ENCODE measurements at places on chromosomes 1 and 21.

DNA sequence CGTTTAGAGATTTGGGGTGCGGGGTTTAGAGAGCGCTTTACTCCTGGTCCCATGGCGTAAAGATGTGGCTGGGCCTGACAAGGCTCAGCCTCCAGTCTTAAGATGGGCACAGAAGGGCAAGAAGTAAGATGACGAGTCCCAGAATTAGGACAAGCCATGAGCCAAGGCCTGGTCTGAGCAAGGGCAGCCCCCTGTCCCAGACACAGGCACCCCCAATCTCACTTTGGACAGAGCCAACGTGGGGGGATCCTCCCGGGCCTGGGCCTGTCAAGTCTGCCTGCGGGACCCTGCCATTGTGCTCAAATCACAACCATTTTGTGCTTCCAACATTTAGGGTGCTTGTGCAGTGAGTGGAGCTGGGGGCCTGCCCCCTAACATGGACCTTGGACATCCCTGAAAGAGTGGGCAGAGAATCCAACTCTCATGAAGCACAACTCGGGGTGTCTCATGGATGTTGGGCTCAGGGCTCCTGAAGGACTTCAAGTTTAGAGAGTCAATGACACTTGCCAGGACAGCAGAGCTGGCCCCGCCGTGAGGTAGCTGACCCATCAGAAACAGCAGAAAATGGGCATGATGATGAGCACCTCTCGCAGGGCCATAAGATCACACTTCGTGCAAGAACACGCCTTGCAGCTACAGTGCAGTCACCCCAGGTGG lies 52.6 kb downstream of the KIF21B start:
- no peak for DNase-seq

DNA sequence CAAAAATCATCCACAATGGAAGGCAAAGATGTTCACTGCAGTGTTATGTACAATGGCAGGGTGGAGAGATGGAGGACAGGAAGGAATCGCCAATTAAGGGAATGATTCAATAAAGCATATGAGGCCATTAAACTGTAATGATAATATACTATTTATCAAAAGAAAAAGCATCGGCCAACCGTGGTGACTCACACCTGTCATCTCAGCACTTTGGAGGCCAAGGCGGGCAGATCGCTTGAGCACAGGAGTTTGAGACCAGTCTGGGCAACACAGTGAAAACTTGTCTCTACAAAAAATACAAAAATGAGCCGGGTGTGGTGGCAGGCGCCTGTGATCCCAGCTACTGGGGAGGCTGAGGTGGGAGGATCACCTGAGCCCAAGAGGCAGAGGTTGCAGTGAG lies 89.1 kb downstream of the SSBP3 start:
- no peak for DNase-seq

GRCh38 chr1:211247921-211248320 lies 11.2 kb upstream of the RCOR3 start:
- DNase-seq = no peak

GRCh38 chr1:90936731-90937130 lies 85.1 kb downstream of the ZNF644 start:
- DNase-seq = no peak

DNA sequence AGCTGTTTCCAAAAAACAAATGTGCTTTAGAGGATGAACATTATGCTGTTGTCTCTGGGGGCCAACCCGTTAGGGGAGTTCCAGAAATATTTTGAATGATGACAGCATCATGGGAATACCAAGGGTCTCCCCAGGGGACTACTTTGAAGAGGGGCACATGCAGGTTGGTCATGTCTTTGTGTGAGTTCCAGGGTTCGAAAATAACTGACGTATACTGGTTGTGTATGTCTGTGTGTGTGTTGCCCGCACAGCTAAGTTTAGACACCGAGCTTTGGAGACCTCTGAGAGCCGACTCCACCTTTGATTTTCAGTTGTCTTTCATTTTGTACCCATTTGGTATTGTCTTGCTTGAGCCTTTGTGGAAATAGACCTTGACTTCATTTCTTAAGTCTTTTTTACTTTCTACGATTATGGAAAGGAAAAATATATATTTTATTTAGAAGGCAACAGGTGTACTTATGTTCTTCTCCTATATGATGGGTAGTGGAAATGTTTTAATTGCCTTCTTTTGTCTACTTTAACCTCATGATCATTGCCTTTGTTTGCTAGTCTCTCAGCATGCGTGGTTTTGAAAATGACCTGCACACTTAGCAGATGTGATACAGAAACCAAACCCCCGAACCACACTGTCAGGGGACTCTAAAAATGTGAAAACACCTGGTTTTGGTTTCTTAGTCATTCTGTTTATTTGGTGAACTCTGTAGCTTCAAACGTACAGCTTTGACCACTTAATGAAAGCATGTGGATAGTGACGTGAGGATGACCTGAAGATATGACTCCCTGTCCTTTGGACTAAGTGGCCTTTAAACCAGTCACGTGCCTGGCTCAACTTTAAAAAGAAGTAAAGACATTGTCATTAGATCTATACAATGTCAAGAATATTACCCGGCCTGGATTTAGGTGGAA lies 56.5 kb downstream of the GALNT2 start:
- no peak for DNase-seq

DNA sequence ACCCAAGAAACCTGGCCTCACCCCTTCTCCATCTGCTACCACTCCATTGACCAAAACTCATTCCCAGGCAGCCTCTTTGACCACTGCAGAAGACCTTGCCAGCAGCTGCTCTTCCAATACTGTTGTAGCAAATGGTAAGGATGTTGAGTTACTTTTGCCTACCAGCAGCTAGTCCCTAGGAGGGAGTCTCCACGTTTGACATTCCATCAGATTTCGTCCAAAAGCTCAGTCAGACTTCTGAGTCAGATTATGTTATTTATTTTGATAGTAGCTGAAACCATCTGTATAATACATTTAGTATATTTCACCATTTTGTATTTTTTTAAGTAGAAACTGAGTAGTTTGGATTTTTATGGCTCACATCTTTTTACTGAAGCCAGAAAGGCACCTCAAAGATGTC lies 51.5 kb upstream of the WNT2B start:
- DNase-seq = no peak

DNA sequence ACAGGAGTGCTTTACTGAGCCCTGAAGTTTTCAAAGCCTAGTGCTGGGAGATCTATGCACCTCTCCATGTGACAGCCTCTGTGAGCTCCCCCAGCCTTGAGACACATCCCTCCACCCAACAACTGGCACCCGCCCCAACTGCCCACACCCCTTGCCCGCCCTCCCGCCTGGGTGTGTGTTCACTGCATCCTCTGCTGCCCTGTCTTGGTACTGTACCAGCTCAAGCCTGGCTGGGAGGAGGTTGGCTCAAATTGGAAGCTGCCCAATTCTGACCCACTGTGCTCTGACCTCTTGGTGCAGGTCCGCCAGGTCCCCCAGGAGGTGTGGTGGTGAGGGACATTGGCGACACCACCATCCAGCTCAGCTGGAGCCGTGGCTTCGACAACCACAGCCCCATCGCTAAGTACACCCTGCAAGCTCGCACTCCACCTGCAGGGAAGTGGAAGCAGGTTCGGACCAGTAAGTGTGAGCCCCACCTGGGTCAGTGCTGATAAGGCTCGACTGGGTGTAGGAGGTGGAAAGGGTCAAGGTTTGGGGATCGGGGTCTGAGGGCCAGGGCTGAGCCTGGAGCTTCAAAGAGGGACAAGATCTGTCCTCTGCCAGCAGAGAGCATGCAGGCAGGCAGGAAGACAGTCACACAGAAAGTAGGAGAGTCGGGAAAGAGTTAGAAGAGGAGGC lies 18.0 kb downstream of the TMEM81 start:
- no peak for DNase-seq

- DNase-seq = no peak
Measured at GRCh38 chr1:119419109-119419508, 4.2 kb downstream of the HSD3B2 start.

DNA sequence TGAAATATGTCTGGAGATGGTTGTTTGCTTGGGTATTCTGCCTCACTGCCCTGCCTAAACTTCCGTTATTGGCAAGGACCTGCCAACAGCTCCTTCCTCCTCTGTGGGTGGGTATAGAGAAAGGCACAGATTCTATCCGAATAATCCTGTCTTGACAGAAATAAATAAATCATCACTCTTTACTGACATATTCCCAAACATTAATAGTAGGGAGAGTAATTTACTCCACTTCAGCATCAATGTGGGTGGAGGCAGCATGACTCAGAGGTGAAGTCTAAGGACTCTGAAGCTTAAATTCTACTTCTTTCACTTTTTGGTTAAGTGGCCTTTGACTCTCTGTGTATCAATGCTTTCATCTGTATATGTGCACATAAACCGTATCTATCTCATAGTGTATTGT lies 2.9 kb downstream of the CD84 start:
- DNase-seq = no peak

- DNase-seq = no peak
Measured at GRCh38 chr1:222441066-222441465, 106.8 kb downstream of the HHIPL2 start.

GRCh38 chr1:216898801-216899200 lies 175.6 kb upstream of the ESRRG start:
- no peak for DNase-seq

DNA sequence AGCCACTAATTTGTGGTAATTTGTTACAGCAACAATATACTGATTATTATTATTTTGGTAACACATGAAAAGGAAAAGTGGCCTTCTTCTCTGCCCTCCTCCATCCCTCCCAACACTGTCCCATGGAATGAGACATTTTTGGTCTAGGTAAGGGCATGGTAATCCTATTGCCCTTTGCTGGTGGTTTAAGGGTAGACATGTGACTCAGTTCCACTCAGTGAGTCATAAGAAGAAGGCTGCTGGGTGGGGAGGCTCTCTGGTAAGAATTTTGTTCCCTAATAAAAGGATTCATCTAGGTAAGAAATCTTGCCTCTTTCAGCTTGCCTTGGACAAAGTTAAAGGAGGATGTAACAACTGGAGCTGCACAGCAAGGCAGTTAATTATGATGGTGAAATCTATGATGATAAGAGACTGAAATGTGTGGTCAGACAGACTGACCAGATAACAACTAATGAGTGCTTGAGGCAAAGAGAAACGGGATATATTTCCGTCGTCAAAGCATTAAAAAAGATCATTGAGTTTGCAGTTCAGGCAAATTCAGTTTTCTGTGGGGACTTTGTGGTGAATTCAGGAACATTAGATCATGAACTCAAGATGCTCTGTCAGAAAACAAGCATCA lies 232.0 kb upstream of the KCNK2 start:
- no peak for DNase-seq

DNA sequence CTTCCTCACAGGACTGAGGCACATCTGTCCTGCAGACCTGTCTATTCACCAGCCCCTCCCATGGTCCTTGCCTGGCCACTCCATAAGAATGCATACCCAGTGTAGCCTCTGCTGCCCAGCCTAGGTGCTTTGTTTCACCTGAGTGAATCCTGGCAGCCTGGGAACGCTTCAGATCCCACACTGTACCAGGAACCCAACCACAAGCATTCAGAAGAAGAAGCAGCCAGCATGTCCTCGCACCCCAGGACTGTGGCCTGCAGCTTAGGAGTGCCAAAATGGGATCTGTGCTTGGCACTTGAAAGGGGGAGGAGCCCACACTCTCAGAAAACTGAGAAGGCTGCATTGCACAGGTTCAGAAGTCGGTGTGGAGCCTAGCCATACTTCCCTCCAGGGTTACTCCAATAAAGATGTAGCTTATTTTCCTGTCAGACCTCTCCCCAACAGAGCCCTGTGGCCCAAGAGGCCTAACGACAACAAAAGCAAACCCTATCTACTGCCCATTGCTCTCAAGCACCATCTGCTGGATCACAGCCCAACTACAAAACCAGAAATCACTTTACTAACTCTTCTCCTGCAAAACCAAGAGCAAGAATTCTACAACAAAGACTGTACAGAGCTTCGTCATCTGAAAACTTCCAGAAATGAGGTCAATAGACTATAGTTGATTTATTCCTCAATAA lies 923.1 kb upstream of the NEGR1 start:
- no peak for DNase-seq

DNA sequence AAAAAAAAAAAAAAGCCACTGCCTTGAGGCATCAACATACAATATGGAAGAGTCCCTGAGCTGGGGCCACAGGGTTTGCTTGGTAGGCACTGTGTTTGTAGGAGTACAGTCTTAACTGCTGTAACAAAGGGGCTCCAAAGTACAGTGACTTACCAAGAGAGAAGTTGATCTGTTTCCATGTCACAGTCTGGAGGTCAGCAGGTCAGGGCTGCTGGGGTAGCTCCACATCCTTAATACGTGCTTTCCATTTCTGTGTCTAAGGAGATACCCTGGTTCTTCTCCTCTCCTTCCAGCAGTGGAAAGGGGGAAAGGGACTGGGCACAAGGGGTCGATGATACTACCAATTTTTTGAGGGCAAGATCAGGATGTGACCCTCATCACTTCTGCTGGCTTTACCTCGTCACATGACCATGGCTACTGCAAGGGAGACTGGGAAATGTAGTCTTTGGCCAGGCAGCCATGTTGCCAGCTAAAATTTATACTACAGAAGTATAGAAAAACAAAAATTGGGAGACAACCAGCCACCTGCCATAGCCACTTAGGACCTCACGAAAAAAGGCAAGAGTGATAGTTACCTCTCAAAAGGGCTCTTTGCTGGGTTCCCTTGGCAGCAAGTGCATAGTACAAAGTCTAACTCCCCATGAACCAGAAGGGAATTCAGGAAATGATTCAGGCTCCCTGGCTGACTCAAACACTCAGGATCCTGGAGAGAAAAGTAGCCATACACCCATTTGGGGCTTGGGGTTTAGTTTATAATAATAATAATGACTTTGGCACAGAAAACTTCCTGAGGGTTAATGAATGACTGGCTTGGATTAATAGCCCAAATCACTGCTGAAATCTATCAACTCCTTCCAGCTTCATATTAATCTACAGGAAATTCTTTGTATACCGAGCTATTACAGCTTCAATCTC lies 52.7 kb upstream of the ATP5PO start:
- DNase-seq = no peak

GRCh38 chr1:19442154-19443096 lies 42.9 kb downstream of the CAPZB start:
- DNase-seq = no peak

DNA sequence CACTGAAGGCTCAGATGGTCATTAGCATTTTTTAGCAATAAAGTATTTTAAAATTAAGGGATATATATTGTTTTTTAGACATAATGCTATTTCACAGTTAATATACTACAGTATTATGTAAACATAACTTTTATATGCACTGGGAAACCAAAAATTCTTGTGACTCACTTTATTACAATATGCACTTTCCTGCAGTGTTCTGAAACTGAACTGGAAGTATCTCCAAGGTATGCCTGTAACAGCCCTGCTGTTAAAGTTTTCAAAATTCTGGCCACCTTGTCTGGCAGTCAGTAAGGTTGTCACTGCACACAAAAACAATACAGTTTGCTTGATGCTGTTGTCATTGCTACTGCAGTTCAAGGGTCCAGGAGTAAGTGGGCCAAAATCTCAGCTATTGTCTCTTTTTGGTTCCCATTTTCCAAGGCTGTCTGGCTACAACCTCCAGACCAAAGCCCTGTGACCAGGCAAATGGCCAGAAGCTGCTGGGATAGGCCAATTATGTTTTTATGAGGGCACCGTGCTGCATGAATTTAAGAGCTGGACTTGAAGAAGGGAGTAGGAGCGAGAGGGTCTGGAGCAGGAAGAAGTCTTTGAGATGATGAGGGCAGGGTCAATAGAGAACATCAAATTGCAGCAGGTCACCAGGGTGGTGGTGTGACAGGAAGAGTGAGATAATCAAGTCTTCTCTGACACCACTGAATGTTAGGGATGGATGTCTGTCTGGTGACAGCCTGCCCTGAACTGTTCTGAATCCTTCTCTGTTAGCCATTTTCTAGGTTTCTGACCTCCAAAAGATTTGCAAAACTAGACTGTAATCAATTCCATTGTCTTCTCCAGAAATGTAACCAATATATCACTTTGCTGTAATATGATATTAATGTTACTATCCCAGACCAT lies 82.3 kb upstream of the CACHD1 start:
- DNase-seq = no peak

Measured in non-pigmented ciliary epithelial cell (primary cell).